Fibroblast of skin of left biceps (primary cell): ENCODE measurements at places on chromosomes 16 and 17.

- no peak for DNase-seq
Observed at GRCh38 chr16:68826652-68827051, 16.7 kb upstream of the TANGO6 start.

DNA sequence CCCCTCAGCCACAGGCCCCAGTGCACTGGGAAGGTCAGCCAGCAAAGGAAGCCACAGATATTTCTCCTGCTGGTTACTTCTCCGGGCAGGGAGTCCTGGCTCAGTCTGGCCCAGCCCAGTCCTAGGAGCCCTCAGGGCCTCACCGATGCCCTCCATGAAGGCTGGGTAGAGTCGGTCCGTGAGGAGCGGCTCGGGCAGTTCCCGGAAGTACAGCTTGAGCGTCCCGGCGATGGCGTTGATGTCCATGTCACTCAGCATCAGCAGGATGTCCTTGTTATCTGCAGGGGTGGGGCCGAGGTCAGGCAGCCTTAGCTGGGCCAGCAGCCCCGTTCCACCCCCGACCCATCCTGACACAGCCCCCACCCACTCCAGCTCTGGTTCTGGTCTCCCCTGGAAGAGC lies 13.7 kb downstream of the TIMM22 start:
- DNase-seq: no peak

DNA sequence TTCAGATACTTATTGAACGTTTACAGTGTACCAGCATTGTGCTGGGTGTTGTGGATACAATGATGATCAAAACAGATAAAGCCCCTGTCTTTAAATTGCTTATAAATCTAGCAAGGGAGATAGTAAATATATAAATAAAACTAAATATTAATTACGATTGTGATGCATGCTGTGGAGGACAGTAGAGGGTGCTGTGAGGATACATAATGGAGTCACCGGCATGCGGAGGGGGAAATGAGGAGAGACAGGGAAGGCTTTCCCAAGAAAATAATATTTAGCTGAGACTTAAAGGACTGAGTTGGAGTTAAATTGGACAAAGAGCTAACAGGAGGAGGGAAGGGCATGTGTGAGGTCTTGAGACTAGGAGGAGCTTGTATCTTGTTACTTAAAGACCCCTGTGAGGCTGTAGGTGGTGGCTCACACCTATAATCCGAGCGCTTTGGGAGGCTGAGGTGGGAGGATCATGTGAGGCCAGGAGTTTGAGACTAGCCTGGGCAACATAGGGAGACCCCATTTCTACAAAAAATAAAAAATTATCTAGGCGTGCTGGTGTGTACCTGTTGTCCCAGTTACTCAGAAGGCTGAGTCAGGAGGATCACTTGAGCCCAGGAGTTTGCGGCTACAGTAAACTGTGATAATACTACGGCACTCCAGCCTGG lies 2.4 kb downstream of the DHRS7B start:
- DNase-seq: no peak

DNA sequence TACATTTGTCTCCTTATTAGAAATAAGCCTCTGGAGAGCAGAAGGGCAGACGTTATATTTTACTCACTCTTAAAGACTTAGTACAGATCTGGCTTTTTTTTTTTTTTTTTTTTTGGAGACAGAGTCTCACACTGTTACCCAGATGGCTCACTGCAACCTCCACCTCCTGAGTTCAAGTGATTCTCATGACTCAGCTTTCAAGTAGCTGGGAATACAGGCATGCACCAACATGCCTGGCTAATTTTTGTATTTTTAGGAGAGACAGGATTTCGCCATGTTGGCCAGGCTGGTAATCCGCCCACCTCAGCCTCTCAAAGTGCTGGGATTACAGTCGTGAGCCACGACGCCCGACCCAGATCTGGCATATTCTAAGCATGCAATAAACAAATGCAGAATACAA lies 36.4 kb upstream of the TMEM97 start:
- DNase-seq: peak; percentile 49

DNA sequence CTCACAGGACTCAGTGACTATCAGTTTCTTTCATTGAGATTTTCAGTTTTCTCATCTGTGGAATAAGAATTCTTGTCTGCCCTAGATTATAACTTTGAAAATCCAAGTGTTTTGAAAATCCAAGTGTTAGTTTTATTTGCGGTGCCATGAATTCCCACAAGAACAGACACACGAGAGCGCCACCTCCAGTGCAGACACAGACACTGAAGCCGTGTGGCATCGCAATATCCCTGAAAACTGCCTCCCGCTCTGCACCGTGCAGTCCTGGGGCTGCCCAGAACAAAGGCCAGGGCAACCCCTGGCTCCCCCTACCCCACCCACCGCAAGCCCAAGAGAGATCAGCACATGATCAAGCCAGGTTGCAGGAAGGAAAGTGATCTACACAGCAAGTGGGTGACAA lies 229.5 kb upstream of the ASIC2 start:
- DNase-seq: no peak

- DNase-seq: no peak
Observed at GRCh38 chr16:66701026-66701425, 4.5 kb upstream of the CMTM4 start.
